ENCODE measurements at places on chromosomes 16 and 17. TPM values are rescaled to one million over a fixed set of nuclear protein-coding genes. Genes with fewer than 3 reads are reported as not detected.

DNA sequence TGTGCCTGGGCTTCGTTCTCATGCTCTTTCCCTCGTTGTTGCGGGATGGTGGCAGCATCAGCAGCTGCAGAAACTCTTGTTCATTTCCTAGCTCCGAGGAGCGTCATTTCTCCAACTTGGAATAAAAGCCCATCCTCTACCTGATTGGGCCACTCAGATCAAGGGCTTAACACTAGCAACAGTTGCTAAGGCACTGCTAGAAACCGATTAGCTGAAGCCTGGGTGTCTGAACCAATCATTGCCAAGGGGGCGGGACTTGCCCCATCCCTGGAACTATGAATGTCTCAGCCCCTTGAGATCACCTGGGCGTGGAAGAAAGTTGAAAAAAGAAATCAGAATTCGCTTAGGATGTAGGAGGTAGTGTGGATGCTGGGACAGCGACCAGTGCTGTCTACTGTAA lies 145.3 kb downstream of the FOXL1 start:
- DNase-seq = no peak

GRCh38 chr16:88941913-88942909 lies 34.8 kb downstream of the CBFA2T3 start:
- no peak for DNase-seq

- DNase-seq = no peak
Observed at GRCh38 chr17:65485388-65486299, 75.8 kb downstream of the AXIN2 start.

DNA sequence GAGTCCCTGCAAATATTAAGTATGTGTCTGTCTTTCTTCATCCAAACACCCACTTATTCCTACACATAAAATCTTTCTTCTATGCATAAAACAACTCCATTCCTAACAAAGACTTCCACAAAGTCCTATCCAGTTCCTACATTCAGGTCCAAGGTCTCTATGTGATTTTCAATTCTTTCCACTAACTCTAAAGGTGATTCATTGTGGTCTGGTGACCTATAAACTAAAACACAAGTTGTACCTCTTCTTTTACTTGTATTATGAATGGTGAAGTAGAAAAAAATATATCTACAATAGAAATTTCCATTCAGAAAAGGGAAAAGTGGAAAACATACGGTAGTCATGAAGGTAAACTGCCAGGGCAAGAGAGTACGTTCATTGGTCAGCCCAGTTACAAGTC lies 56.6 kb downstream of the USP32 start:
- DNase-seq = no peak

- no peak for DNase-seq
Observed at GRCh38 chr16:77599793-77600415, 122.4 kb upstream of the NUDT7 start.

DNA sequence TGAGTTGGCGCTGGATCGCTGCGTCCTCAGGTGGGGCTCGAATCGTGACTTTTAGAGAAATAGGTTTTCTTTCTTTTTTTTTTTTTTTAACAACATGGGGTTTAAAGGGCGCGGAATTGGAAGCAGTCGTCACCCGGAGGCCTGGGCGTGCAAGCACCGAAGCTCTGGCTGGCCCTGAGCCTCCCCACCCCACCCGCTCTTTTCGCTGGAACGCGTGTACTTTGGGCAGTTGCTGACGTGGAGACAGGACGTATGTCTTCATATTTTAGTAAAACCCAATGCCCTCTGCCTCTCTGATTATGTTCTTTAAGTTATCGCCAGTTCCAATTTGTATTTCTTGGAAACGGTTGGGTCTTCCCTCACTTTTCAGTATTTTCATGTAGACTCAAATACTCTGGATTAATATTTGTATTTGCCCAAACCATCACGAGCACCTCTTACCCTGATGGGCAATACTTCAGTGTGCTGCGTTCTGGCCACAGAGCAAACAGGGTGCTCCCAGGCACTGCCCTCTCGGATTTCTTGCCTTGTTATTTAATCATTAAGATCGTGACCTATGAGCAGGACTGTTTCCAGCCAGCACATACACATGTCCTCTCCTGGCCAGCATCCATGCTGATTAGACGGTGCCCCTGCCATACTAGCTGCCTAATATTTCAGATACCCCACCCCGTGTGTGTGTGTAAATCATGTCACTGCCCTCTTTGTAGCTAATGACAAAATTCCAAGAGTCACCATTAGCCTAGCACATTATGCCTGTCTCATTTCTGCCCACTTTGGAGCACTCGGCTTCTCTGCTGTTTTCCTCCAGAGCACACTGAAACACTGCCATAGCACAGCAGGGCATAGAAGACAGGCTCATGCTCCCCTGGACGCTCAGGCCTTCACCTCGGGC lies 805 bp upstream of the C16orf95 start:
- no peak for DNase-seq

DNA sequence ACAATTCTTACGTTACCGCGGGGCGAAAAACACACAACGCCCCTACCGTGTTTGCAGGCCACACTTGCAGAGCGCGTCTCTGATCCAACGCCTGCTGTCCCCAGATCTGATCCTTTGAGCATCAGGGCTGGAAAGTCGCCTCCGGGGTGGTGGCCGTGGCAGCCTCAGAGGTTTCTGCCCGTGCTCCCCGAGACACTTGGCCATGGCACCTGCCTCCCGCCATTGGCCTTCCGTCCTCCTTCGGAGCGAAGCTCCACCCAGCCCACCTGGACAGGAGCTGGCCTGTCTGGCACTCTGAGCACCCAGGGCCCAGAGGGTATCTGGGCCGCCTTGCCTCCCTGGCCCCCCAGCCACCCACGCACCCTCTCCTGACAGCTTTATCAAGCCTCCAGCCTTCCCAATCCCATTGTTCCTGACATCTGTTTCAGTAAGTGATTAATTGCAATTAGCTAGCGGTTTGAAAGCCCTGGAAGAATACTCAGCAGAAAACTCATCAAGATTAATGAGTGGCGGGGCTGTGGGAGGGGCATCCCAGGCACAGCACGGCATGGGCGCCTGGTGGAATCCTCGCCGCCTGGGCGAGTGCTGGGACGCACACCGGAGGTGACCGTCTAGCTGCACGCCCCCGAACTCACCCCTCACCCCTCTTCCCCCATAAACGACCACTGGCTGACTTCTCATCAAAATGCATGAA lies 181.5 kb upstream of the GSE1 start:
- DNase-seq = peak; percentile 76

GRCh38 chr17:4598776-4599504 lies 14.6 kb downstream of the SMTNL2 start:
- DNase-seq = peak; percentile 84

GRCh38 chr16:87411375-87412271 lies 19.5 kb downstream of the MAP1LC3B start:
- DNase-seq = peak; percentile 86

Gene ZNF263
- 28.2 TPM for total RNA-seq

Gene INTS2
- total RNA-seq = 13.1 TPM

Gene SLC7A5
- 248 TPM for total RNA-seq

Gene SLC12A3
- total RNA-seq = not detected

Gene RDM1
- total RNA-seq = 0.35 TPM

Data from chondrocyte (in vitro differentiated cells).